ENCODE measurements at places on chromosomes 7 and 10.

GRCh38 chr7:74042746-74043522, 15.0 kb downstream of the ELN start:
- DNase-seq = no peak

DNA sequence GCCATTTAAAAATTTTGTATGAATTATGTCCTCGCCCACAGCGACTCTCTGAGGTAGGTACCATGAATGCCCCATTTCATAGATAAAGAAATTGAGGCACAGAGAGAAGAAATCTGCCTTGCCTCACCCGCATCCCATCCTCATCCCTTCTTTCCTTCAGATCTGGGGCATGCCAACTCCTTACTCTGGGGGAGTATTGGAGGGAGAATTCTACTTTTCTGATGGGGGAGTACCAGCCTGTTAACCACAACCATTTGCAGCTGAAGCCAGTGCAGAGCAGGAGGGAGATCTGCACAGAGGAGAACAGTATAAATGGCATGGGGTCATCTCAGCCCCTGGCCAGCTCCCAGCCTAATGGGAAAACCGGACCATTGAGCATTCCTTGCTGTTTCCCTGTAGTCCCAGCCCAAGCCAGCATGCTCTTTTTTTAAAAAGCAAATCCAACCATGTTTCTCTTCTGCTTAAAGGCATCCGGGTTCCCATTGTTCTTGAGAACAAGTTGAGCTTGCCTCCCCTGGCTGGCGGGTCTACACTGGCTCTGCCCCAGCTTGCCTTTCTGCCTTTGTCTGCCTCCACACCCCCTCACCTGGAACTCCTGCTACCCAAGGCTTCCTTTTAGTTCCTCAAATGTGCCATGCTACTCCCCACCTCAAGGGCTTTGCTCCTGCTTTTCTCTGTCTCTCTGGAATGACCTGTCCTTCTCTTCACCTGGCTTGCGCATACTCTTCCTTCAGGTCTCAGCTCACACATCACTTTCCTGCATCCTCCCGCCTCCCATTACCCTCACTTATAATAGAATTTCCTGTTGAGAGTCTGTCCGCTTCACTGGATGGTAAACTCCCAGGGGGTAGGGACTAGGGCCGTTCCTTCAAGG, 8.8 kb upstream of the ZNF503 start:
- DNase-seq = no peak

DNA sequence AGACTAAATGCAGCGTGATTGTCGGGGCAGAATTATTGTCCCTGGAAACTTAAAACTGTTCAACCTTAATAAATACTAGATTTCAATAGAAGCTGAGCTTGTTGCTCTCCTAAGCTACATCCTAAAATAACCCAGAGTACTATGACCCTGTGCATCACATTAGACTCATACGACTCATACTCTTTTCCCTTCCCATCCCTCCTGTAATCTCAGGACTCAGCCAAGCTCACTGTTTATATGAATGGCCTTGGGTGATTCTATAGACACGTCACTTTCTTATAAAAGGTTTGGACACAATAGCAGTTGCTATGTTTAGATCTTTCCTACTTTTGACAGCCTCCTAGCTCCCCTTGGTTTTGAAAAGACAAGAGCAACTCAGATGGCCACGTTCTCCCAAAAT, 17.2 kb downstream of the TCF7L2 start:
- DNase-seq = no peak

DNA sequence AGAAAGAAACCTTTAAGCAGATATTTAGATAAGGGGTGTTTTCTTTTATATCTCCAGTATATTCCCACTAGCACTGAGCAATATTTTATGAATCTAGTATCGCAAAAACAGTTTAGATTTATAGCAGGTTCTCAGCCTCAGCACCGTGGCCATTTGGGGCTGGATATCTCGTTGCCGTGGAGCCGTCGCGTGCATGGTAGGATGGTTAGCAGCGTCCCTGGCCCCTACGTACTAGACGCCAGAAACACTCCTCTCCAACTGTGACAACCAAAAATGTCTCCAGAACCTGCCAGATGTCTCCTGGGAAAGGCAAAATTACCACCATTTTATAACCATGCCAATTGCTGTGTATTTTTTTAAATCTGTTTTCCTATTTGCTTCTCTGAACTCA, 172.9 kb downstream of the CACNB2 start:
- no peak for DNase-seq

DNA sequence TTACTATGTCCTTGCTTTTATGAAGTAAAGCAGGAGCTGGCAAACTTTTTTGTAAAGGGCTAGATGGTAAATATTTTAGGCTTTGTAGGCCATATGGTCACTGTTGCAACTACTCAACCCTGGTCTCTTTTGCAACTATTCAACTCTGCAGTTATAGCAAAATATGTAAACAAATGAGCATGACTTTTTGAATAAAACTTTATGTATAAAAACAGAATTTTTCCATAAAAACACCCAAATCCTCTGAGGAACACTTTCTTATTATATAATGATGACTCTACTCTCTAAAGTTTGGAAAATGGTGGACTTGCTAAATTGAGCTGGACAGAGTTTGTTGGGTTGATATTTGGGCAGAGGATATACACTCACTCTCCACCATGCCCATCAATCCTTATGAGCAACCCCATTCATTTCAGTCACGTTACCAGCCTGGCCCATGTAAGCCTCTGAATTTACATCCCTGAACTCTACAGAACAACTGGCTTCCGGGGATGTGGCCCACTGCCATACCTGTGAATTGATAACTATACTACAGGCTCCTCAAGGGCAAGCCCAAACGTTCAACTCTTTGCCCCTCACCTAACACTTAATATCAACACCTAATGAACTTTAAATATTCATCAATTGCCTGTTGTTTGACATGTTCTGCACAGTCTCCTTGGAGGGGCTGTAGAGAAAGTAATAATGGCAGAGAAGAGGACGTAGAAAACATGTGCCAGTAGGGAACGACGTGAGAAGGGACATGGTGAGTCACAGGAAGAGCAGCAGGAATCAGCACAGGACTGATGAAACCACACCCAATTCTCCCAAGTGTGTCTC, 37.6 kb downstream of the SGMS1 start:
- no peak for DNase-seq

GRCh38 chr7:376306-377079, 86.5 kb downstream of the FOXL3 start:
- peak; percentile 1 for DNase-seq

- DNase-seq = no peak
These were observed 4.8 kb downstream of the SH3PXD2A start for GRCh38 chr10:103850572-103850895.

All from stimulated activated CD4-positive, alpha-beta T cell treated with anti-CD3 and anti-CD28 coated beads, Interleukin-4, amount 100 ng/mL, for 1 hour (primary cell).